Stimulated activated CD8-positive, alpha-beta memory T cell treated with anti-CD3 and anti-CD28 coated beads, Interleukin-2, amount 100 ng/mL, for 1 hour (primary cell): ENCODE measurements at places on chromosomes 3 and 15.

DNA sequence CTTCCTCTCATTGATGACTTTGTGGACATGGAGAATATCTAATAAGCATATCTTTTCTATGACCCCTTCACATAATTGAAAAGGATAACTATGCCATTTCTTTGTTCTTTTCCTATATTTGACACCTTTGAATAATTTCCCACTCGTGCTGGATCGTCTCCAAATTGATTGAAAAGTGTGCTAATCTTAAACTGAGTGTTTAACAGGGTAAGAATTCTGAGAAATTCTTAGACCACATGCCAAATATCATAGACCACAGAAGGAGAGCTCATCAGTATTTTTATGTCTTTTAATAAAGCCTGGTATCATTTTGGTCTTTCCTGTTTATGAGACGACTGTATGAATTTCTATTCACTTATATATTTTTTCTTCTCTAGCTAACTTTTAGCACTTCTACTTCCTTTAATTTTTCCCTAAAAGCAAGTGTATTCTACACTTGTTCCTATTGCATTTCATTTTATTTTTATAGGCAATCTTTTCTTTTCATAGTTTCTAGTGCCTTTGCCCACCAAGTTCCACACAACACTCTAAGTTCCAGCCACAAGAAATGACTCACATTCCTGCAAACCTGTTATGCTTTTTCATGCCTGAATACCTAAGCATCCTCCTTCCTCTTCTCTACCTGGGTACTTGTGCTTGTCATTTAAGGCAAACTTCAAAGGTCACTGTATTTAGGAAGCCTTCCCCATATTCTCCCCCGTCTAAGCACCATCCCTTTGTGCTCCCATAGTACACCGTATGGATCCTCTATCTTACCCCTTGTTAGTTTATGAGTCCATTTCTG lies 30.1 kb downstream of the KBTBD8 start:
- no peak for DNase-seq

- no peak for DNase-seq
These were observed 65.6 kb upstream of the PLXNA1 start for GRCh38 chr3:126917232-126917804.

- no peak for DNase-seq
These were observed 151.6 kb downstream of the RSRC1 start for GRCh38 chr3:158261371-158261991.

- no peak for DNase-seq
These were observed 7.6 kb downstream of the RAB6B start for GRCh38 chr3:133887803-133888703.

GRCh38 chr15:26157081-26157480 lies 294.0 kb upstream of the ATP10A start:
- no peak for DNase-seq

DNA sequence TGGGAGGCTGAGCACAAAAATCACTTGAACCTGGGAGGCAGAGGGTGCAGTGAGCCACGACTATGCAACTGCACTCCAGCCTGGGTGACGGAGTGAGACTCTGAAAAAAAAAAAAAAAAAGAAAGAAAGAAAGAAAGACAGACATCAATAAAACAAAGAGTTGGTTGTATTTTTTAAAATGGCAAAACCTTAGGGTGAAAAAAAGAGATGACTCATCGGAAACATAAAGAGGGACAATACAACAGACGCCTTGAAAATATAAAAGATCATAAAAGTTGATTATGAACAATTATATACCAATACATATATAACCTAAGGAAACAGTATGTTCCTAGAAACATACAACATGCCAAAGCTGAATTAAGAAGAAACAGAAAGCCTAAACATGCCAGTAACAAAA lies 92.8 kb downstream of the SCAPER start:
- no peak for DNase-seq

DNA sequence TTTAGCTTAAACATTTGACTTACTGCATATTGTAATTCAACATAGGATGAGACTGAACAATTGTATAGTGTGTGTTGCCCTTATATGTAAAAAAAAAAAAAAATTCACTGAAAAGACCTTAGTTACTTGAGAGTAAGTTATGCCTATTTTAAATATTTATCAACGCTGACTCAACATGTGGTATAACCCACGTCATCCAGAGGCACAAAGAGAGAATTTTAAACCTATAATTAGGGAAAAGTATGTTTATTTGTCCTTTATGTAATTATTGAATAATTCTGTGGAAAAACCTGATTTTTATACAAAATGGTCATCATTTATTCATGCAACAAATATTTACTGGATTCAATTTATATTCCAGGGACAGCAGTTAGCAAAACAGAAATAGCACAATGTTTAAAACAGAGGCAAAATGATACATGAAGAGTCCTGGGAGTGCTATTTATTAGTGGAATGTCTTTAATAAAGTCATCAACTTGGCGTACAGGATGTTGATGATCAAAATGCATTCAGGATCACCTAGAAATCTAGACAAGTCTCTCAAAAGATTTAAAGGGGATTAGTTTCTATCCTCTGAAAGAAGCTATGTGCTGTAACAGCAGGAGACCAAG lies 223.7 kb downstream of the PCCB start:
- no peak for DNase-seq

DNA sequence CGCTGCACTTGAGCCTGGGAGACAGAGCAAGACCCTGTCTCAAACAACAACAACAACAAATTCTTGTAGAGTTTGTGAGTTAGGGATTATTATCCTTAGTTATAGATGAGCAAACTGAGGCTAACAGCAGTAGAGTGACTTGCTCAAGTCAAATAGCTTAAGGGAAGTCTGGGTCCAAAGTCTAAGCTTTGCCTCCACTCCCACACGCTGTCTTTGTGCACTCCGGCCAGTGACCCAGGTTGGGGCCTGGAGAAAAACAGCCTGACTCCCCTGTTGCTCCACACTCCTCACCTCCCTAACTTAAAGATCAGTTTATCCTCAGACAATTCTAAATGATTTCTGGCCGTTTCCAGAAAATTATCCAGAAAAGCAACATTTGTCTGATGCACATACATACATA lies 9.2 kb upstream of the SIN3A start:
- no peak for DNase-seq

- no peak for DNase-seq
These were observed 24.4 kb downstream of the SELENOT start for GRCh38 chr3:150627557-150627956.

DNA sequence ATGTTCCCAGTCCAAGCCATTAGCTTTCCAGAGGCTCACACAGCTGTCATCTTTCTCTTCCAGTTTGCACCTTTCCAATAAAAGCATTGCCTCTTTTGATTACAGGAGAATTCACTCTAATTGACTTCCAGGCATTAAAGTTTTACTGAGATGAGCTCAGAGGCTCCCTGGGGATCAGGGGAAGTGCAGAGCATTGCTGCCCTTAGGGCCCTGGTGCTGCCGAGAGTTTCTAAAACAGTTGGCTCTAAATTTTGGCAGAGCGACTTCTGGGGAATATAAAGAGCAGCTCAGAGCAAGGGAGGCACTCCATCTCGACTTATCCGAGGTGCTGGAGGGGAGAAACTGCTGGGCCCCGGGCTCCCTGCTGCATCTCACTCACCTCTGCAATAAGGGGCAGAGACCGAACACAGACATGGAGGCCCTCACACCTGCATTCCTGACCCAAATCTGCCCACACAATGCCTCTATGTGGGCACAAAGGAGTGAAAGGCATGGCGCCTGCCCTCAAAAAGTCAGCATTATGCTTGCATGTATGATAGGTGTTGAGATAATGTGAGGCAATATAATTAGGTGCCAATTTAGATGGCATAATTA lies 61.7 kb downstream of the SCN11A start:
- DNase-seq, result no peak

DNA sequence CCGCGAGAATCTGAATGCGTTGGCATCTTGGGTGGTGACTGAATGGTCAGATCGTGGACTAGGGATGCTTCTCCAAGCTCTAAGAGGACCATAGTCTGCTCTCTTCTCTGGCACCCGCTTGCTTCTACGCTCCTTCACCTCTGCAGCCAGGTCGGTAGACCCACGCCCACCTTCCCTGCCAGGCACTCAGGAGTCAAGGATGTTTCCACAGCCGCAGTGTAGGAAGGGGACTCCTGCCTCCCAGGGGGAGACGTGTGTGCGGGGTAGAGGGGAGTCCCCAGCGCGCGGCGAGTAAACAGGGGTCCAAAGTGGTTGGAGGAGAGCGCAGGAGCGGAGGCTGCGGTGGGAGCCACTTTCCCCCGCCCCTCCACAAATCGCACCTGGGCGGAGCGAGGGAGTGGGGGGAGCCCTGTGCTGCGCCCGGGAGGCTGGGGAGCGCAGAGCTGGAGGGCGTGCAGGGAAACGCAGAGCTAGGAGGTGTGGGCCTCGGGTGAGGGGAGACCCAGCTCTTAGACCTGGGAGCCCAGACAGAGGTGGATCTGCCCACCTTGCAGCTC lies 1.7 kb downstream of the LRRC3B start:
- DNase-seq, result no peak

GRCh38 chr15:92384381-92384780 lies 9.3 kb upstream of the ST8SIA2 start:
- DNase-seq, result no peak

GRCh38 chr15:87129916-87130315 lies 1050.2 kb downstream of the AGBL1 start:
- no peak for DNase-seq

- no peak for DNase-seq
These were observed 43.0 kb upstream of the UTS2B start for GRCh38 chr3:191373327-191373726.

- DNase-seq, result no peak
These were observed 22.2 kb upstream of the IQSEC1 start for GRCh38 chr3:13095408-13095937.

- no peak for DNase-seq
These were observed 12.2 kb upstream of the CSTA start for GRCh38 chr3:122312826-122313225.

GRCh38 chr3:30440880-30441279 lies 165.5 kb upstream of the TGFBR2 start:
- no peak for DNase-seq

DNA sequence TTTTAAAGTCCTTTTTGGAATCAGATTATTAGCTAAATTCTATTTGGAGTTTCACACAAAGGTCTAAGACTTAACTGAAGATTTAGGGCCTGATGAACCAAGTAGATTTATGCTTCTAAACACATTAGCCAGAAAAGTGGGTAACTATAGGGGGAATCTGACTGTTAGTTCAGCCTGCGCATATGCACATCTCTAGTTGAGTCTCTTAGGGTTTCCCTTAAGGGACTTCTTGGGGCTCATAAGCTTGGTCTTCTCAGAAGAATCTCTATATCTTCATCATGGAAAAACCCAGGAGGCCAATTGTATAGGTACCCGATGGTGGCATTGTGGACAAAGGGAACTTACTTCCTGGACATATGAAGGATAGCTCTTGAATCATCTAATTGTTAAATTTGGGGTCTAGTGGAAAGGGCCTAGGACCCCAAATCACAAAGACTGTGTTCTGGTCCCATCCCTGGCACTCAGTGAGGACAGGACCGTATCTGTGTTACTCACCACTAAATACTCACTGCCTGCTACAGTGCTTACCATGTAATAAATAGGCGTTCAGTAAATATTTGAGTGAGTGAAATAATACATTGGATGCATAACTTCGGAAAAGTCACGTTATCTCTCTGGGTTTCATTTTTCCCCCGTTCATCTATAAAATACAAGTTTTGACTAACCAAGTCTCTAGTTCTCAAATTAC lies 17.0 kb downstream of the SELENOT start:
- DNase-seq, result no peak

GRCh38 chr15:63067976-63068743 lies 25.6 kb downstream of the TPM1 start:
- no peak for DNase-seq

GRCh38 chr3:179995406-179995805 lies 41.3 kb downstream of the PEX5L start:
- no peak for DNase-seq

GRCh38 chr15:56857828-56858227 lies 60.6 kb upstream of the TCF12 start:
- no peak for DNase-seq

DNA sequence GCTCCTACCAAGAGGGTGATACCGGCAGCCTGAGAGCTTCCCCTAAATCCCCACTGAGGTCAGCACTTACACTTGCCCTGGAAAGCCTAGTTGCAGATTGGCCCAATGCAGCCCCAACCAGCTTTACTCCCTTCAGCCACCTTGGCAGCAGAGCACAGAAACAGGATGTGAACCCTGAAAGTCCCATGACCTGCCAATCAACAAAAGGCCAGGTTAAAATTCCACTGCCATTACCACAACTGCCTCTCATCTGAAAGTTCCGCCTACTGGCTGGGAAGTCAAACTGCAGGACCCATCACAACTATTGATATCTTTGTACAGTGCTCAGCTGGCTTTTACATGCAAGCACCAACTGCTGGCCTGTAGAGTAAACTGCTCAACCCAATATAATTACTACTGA lies 156.2 kb downstream of the ZMAT3 start:
- no peak for DNase-seq

DNA sequence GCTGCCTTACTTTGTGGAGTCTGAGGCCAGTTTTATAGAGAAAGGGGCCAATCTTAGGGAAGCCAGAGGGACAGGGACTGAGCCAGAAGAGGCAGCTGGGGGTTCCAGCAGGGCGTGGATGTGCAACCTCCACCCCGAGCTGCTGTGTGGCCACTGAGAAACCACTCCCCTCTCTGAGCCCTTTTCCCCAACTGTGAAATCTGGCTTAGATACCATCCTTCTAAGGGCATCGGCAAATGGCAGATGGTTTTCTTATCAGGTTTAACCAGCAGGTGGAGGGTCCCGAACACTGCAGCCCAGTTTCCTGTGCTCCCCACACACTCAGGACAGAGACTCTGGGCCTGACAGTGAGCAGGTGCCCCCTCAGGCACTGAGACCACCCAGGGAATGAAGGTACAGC lies 55.8 kb upstream of the SLC6A6 start:
- DNase-seq, result no peak

DNA sequence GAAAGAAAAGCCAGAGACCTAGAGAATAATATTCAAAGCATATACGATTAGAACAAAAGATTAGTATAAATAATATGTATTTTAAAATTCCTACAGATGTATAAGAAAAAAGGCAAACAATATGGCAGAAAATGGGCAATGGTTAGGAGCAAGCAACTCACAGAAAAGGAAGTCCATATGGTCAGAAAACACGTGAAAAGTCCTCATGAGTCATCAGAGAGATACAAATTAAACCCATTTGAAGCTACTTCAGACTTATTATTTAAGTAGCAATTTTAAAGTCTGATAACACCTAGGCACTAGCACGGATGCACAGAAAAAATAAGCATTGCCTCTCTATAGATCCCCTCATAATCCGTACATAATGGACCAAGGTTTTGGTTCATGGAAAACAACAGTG lies 25.6 kb downstream of the SLC7A14 start:
- DNase-seq, result no peak

DNA sequence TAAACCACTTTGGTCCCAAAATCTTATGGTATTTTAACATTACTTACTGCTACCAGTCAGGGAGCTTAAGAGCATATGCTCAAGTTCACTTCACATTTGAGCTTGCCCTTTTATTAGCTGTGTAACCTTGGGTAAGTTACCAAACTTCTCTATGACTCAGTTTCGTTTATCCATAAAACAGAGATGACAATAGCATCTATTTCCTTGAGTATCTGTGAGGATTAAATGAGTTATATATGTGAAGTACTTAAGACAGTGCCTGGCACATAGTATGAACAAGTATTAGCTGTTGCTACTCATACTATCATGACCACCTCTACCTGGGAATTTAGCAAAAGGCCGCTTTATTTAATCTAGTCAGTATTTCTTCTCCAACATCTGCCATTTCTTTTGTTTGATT lies 5.9 kb downstream of the ATOSA start:
- no peak for DNase-seq
